ENCODE measurements at places on chromosomes 7 and 10.

- DNase-seq, result peak; percentile 34
These were observed 3.4 kb downstream of the IGFBP3 start for GRCh38 chr7:45917658-45918057.

DNA sequence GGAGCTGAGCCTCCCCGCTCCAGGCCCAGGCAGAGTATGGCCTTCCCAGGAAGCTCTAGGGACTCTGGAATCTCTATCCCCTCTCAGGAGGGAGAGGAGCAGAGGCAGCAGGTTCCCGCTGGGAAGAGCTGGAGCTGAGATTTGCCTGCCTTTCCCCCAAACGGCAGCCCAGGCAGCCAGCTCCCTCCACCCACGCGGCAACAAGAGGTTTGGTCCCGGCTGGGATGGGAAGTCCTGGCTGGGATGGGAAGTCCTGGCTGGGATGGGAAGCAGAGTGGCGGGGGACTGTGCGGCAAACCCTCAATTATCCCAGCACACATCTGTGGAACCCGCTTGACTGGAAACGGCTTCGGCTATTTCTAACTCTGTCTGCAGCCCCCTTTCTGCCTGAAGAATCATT is 223.0 kb downstream of the ELFN1 start:
- DNase-seq, result no peak

DNA sequence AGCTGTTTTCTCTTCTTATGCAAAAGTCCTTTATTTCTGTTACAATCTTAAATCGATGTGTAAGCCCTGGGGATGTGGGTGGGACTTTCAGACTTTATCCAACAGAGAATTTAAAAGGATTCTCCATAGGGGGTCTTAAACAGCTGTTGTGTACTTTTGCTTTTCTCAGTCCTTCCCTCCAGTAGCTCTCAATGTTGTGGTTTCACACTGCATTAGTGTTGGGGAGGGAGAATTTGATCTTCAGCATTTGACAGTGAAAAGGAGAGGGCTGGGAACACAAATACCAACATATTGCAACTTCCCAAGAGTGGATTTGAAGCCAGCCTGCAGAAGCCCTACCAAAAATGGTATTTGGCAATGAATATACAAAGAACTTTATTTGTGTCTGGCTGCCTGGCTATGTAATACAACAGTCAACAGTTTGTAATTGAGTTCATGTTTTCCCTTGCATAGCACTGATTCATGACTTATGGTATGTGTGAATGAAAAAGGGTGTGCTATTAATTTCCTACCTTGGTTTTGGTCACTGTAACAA is 80.1 kb upstream of the CAPZA2 start:
- DNase-seq, result no peak

- no peak for DNase-seq
These were observed at the start of gene SH3PXD2A for GRCh38 chr10:103855424-103855823. Gene SH3PXD2A, minus strand, starts transcription at chr10:103855576. Its CDS starts 310 bp downstream, at chr10:103855266.

DNA sequence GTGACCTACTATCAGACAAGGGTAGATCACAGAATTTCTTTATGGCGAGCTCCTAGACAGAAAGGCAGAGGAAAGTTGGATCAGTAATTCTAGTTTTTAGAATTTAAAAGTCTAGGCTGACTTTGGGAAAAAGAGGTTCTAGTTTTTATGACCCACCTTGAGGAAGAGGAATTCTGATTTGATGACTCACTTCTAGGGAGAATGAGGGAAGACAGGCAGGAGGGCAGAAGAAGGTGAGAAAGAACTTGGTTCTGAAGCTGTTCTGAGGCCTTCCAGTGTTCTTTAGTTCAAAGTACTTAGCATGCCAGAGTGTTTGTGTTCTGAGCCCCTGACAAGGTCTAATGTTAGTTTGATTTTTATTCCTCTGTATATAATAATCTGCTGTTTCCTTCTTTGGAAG is 97.2 kb downstream of the PODXL start:
- no peak for DNase-seq

DNA sequence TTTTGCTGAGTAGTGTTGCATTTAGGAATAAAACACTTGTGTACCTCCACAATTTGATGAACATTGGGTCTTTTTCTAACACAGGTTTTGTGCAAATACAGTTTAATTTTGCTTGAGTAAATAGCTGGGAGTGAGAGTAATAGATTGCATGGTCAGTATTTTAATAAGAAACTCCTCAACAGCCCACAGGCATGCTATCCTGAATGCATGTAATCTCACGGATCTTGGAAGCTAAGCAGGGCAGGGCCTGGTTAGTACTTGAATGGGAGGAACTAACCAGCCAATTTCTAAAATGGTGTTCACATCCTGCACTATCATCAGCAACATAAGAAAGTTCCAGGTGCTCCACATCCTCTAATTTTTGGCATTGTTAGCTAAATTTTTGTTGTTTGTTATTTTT is 685.4 kb upstream of the MBL2 start:
- no peak for DNase-seq

DNA sequence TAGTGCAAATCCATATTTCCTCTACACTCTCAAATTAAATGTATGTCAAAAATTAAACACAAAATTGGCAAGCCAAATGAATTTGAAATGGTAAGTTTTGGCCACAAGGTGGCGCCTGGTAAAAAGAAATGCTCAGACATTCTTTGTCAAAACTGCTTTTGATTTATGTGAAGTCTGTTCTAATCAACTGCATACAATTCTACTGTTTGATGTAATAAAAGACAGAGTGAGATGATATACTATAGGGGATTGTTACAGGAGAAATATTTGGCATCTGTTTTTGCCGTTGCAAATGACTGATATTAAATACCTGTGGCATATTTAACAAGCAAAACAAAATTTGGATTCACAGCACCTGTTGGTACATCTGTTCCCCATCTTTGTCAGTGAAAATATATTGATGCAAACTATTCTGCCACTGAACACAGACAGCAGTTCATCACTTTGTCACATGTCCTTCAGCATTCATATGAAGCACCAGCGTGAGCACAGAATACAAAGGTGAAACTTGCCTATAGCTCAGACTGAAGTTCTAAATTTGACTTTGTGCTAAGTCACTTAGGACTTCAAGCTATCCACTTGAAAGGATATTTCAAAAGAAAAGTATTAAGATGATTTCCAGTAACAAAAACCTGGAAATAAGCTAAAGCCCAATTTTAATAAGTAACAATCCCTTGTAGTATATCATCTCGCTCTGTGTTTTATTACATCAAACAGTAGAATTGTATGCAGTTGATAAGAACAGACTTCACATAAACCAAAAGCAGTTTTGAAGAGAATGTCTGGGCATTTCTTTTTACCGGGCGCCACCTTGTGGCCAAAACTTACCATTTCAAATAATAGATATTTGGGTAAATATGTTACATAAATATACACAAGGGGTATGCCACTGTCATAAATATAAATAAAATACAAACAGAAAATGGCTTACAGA is 10.2 kb upstream of the CH25H start:
- DNase-seq, result no peak

- DNase-seq, result no peak
These were observed 35.9 kb downstream of the TSPAN15 start for GRCh38 chr10:69486922-69487730.

- no peak for DNase-seq
These were observed 20.5 kb downstream of the MNX1 start for GRCh38 chr7:156989766-156990535.

- no peak for DNase-seq
These were observed 33.4 kb downstream of the CCDC6 start for GRCh38 chr10:59872892-59873463.

DNA sequence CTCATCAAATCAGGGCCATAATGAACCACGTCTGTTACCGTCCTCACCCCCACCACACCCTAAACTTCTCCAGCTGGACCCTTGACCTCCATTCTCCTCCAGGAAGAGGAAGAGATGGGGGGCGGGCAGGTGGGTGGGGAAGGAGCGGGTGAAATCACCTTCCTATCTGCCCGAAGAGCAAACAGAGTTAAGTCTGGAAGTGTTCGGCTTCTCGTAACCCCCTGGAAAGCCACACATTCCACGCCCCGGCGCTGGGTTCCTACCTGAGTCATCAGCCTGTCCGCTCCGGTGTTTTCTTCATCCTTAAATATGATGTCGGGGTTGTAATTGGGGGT is 736 bp downstream of the SHH start:
- no peak for DNase-seq

DNA sequence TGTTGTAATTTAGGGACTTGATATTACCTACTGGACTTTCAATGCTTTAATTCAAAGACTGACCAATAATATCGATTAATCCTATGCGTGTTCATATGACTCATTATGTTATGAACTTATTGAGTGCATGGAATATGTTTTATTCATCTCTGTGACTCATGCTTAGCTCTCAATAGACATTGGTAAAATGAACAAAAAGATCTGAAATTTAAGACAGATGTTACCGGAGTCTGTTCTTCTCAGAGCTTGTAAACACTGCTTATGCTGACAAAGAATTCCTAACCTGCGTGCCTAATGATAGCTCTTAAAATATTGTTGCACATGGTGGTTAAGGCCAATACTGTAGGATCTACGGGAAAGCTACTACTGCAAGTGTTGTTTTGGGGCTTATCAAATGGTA is 131.5 kb upstream of the ACBD5 start:
- no peak for DNase-seq

DNA sequence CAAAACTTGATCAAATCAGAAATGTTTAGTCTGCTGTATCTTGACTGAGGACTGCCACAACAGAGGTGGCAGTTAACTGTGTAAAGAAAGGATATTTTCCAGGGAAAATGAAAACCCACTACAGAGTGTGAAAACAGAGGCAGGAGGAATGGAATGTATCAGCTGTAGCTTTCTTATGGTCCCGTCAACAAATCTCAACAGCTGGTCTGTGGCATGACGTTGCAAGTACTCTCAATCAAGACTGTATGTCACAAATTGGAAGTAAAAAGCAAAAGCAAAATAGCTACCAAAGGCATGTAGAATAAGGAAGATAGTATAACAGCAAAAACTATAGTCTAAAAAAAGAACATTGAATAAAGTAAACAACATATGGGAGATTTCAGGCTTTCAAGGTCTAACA is 123.5 kb downstream of the KMT2C start:
- no peak for DNase-seq

DNA sequence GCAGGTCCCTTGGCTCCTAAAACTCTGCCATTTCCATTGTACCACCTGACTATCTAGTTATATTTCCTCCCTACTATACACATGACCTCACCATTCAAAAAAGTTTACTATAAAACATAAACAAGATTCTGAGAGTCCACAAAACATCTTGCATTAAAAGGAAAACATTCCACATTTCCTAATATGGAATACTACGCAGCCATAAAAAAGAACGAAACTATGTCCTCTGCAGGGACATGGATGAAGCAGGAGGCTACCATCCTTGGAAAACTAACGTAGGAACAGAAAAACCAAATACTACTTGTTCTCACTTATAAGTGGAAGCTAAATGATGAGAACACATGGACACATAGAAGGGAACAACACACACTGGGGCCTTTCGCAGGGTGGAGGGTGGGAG is 48.3 kb downstream of the SVIL start:
- DNase-seq, result no peak

DNA sequence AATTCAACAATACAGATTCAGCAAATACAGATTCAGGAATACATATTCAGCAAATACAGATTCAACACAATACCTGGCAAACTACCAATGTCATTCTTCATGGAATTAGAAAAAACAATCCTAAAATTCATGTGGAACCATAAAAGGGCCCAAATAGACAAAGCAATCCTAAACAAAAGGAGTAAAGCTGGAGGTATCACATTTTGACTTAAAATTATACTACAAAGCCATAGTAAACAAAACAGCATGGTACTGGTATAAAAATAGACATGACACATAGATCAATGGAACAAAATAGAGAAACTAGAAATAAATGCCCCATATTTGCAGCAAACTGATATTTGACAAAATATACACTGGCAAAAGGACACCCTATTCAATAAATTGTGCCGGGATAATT is 3.4 kb upstream of the NT5C3A start:
- no peak for DNase-seq

DNA sequence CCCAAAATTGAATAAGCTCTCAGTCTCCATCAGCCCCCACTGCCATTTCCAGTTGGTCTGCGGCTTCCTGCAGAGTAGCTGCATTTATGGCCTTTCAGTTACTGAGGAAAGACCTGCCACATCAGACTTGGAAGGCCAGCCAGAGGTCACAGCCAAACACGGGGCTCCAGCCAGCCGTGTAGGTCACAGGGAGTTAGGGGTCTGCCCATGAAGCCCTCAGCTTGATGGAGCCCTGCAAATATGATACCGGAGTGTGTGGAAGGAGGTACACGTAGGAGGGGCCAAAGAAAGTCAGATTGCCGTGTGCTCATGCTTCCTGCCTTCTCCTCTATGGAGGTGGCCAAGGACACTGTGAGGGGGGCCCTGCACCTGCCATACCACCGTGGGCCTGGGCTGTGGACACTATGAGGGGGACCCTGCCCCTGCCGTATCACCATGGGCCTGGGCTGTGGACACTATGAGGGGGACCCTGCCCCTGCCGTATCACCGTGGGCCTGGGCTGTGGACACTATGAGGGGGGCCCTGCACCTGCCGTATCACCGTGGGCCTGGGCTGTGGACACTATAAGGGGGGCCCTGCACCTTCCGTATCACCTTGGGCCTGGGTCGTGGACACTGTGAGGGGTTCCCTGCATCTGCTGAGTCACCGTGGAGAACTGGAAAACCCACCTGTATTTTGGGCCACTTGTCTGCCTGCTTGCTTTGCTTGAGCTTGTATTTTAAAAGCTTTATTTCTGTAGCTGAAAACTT is 335.7 kb upstream of the SHH start:
- DNase-seq, result no peak

DNA sequence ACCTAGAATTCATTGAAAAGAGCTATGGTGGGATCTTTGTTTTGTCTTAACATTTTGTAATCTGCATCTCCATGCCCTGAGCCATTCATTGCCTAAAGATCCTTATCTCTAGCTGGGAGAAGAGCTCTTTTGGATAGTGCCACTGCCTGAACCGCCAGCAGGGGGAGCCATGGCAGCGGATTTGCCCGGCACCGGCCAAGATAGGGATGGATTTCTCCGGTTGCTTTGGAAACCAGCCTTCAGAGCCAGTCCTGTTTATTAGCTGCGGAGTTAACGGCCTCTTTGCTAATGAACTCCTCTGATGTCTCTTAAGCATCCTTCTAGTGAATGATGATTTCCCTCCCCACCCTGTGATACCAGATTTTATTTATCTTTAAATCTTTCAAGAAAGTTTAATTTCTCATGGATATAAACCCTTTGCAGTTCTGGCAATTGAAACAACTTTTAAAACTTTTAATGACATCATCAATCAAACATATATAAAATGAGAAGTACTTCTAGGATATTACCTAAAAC is 58.2 kb upstream of the LYZL2 start:
- peak; percentile 66 for DNase-seq

GRCh38 chr10:122493761-122494160 is 32.4 kb downstream of the HTRA1 start:
- DNase-seq, result no peak

- DNase-seq, result no peak
These were observed 16.0 kb downstream of the TRIL start for GRCh38 chr7:28942168-28942567.

DNA sequence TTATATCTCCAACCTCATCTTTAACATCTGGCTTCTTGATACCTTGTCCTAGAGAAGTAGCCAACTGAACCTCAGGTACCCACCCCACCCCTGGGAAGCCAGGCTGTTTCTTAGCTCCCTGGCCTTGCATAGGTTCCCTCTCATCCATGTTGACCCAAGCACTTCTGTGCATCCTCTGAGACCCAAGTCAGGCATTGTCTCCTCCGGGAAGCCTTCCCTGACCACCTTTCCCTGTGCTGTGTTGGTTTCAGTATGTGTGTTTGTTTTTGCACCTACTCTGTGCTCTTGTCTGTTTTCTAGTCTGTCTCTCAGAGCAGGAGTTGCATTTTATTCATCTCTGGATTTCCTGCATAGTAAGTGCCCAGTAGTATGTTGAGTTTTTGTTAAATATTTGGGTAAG is 93.4 kb upstream of the ANLN start:
- DNase-seq, result no peak

GRCh38 chr10:75117995-75118394 is 6.5 kb downstream of the SAMD8 start:
- no peak for DNase-seq
